Small intestine (tissue), 16 donors: ENCODE measurements at places on chromosomes 5 and 9. TPM values are rescaled to one million over a fixed set of nuclear protein-coding genes. Genes with fewer than 3 reads are reported as not detected.

GRCh38 chr5:96919754-96920197 is 16.1 kb upstream of the LNPEP start:
- DNase-seq = no peak

RAD1 gene
- 12.4 TPM for polyA plus RNA-seq

GPR107 gene
- polyA plus RNA-seq = 3.2 TPM

DNA sequence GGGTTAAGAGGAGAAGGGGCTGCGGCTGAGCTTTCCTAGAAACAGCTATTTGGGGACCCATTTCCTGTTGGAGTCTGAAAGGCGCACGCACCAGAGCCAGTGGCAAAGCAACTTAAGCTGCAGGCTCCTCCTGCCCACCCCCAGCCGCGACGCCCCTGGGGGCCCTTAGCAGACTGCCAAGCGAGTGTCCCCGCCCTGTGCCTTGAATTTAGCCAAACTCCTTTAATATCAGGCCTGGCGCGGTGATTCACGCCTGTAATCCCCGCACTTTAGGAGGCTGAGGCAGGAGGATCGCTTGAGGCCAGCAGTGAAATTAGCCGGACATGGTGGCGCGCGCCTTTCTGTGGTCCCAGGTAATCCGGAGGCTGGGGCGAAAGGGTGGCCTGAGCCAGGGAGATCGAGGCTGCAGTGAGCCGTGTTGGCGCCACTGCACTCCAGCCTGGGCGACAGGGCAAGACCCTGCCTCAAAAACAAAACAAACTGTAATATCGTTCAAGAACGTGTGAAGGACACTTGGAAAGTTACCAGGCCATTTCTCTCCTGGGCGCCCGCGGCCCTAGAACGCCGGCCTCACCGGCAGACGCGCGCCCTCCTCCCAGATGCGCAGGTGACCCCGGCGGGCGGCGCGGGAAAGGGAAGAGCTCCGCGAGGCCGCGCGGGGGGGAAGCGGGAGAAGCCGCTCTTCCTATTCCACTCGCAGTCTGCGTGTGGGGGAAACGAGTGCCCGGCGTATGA is 1.0 kb upstream of the F2R start:
- DNase-seq = no peak

GRCh38 chr9:119368681-119369581 is at the start of gene BRINP1:
Gene BRINP1, minus strand, starts transcription at chr9:119369435. Its CDS starts 56,080 bp downstream, at chr9:119313355.
- no peak for DNase-seq

GRCh38 chr5:67414712-67415111 is 218.1 kb upstream of the CD180 start:
- no peak for DNase-seq

DMGDH gene
- polyA plus RNA-seq = not detected

OTP gene
- not detected for polyA plus RNA-seq

DNA sequence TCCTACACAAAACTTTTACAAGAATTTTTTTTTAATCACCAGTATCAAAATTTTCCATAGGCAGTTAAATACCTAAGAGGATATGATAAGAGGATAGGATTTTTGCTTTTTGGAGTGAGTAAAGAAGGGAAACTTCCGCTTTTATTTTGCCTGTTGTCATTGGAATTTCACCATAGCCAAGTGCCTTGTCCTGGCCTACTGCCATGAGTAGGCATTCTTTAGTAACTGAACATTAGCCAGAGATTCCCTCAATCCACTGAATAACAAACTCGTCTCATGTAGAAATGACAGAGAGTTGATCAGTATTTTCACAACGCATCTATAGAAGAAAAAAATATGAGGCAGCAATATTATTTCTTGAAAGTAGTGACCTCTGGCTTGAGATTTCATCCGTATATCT is 289.6 kb upstream of the ADAMTSL1 start:
- no peak for DNase-seq

SOHLH1 gene
- polyA plus RNA-seq = not detected

SLC22A4 gene
- 4.2 TPM for polyA plus RNA-seq
